ENCODE measurements at places on chromosomes 16 and 17. TPM values are rescaled to one million over a fixed set of nuclear protein-coding genes. Genes with fewer than 3 reads are reported as not detected.

GRCh38 chr17:12231355-12231682 lies 210.6 kb downstream of the MAP2K4 start:
- DNase-seq, result no peak

The GAA gene
- total RNA-seq, result 143 TPM

GRCh38 chr16:84071121-84071520 lies 28.5 kb upstream of the SLC38A8 start:
- DNase-seq, result no peak

The C1QTNF8 gene
- not detected for total RNA-seq

GRCh38 chr17:81128774-81129173 lies 36.5 kb upstream of the PVALEF start:
- no peak for DNase-seq

DNA sequence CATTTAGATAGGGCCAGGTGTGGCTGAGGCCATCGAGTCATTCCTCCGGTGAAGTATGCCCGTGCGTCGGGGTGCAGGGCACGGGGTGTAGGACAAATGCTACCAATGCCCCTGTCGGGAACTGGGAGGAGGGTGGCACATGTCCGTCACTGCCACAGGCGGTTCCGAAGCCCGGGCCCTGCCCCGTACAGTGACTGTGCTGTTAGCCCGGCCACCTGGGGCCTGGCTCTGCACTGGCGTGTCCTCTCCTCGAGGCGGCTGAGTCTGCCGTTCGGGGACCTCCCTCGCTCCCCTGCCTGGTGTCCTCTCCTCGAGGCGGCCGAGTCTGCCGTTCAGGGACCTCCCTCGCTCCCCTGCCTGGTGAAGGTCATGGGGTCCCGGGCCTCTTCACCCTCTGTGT lies 7.0 kb upstream of the ZFPM1 start:
- no peak for DNase-seq

DNA sequence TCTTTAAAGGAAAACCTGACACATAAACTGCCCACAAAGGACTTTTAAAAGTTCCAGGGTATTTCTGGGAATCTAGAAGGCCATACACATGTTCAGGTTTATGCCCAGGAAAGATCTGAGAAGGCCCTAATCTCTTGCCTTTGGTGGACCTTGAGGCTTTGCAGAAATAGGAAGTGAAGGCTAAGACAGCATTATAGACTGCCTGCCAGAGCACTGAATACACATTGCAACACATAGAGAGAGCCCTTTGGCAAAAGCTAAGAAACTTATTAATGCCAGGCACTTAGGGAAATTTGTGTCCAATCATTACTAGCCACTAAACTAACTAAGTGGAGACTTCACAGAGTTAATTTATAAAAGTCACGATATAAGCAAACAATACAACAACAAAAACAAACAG lies 70.4 kb downstream of the MMD start:
- DNase-seq, result no peak

- no peak for DNase-seq
Measured at GRCh38 chr16:70635336-70636016, 10.9 kb upstream of the IL34 start.

The PIRT gene
- total RNA-seq, result not detected

The IL21R gene
- total RNA-seq, result 6.0 TPM

DNA sequence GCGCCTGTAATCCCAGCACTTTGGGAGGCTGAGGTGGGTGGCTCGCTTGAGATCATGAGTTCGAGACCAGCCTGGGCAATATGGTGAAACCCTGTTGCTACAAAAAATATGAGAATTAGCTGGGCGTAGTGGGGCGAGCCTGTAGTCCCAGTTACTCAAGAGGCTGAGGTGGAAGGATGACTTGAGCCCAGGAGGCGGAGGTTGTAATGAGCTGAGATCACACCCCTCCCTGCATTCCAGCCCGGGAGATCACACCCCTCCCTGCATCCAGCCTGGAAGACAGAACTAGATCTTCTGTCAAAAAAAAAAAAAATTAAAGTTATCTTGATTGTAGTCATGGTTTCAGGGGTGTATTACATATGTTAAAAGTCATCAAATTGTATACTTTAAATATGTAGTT lies 26.8 kb upstream of the GLG1 start:
- DNase-seq, result no peak

DNA sequence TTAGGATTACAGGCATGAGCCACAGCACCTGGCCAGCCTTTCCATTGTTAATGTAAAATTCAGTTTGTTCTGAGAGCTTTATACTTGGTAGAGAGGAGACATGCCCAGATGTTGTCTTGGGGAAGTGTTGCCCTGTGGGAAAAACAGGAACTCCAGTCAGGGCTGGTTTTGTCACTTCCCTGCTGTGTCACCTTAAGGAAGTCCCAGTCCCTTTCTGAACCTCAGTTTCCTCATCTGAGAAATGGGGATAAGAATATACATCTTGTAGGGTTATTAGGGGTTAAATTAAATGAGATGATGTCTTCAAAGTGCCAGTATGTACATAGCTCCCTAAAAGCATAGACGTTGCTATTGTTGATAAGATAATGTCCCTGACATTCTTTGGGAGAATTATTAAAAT lies 25.3 kb downstream of the CLEC16A start:
- DNase-seq, result no peak

The HBA2 gene
- 232 TPM for total RNA-seq

The TNFRSF17 gene
- 1.4 TPM for total RNA-seq

The TEKT1 gene
- 9.7 TPM for total RNA-seq

The MYO15A gene
- 3.3 TPM for total RNA-seq

- DNase-seq, result no peak
Measured at GRCh38 chr17:40035162-40035559, 19.0 kb downstream of the MED24 start.

The TBC1D3 gene
- total RNA-seq, result not detected

- DNase-seq, result no peak
Measured at GRCh38 chr16:48965386-48965785, 316.3 kb downstream of the CBLN1 start.

The ARHGDIG gene
- total RNA-seq, result not detected

The FLOT2 gene
- total RNA-seq, result 170 TPM

DNA sequence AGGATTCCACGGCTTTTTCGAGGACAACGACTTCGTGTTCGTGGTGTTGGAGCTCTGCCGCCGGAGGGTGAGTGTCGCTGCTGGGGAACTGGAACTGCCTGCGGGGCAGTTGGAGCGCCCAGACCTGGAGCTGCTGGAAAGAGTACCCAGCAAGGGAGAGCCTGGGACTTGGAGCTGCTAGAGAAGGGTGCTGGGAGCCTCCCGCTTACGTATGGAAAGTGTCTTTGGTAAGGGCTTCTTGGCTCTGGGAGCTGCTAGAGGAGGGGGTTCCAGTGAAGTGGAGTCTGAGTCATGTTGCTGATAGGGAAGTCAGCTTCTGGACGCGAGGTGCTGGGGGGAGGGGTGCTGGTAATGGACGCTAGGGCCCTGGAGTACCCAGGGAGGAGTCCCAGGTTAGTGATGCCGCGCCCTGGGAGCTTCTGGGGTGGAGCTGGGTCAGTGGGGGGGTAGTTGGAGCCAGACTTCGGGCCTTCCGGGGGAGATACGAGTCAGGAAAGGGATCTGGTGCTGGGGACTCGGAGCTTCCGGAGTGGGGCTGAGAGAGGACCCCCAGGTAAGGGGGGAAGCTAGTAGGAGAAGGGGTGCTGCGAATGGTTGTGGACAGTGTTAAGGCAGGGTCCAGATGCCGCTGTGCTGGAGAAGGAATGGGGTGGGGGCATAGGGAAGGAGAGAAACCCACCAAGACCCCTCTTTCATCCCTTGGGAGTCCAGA lies 741 bp downstream of the PLK1 start:
- peak; percentile 61 for DNase-seq

GRCh38 chr16:17431012-17431411 lies 39.7 kb downstream of the XYLT1 start:
- DNase-seq, result no peak

- DNase-seq, result no peak
Measured at GRCh38 chr17:6413065-6413464, 21.9 kb downstream of the AIPL1 start.

- no peak for DNase-seq
Measured at GRCh38 chr16:21208446-21209230, 2.7 kb downstream of the ZP2 start.

GRCh38 chr17:81380666-81381518 lies 14.4 kb upstream of the BAHCC1 start:
- no peak for DNase-seq

- no peak for DNase-seq
Measured at GRCh38 chr16:83615141-83615952, 192.4 kb upstream of the HSBP1 start.

DNA sequence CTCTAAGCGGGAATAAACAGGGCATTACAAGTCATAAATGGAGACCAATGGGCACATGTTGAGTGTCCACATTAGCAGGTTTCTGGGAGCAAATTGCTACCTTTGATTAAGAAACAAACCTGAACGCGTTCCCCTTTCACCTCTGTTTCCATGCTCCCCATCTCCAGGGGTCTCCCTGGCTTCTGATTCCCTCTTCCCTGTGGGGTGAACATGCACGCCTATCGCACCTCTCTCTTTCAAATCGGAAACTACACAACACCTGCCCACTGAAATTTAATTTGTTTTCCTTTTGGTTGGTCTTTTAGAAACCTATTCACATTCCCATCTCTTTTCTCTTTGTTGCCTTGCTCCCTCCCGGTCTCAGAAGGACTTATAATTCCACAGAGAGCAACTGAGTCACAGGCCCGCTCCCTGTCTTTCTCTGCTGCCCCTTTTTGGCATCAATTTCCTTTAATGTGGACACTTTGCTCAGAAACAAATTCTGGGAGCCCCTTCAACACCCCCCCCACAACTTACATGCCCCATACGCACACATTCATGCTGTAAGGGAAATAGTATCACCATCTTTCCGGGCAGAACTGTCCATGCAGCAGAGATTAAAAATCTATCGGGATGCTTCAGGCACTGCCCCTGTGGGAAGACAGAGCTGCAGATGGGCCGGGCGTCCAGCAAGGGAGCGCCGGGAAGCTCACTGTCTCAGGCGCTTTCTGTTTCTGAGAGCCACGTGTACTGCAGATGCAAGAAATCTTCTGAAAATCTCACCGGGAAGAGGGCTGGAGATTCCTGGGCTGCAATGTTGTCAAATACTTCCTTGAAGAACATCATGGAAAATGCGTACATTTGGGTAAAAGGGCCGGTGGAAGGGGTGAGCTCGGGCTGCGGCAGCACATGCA lies 7.2 kb upstream of the FOXF1 start:
- no peak for DNase-seq

The CIBAR2 gene
- total RNA-seq, result 12.8 TPM

DNA sequence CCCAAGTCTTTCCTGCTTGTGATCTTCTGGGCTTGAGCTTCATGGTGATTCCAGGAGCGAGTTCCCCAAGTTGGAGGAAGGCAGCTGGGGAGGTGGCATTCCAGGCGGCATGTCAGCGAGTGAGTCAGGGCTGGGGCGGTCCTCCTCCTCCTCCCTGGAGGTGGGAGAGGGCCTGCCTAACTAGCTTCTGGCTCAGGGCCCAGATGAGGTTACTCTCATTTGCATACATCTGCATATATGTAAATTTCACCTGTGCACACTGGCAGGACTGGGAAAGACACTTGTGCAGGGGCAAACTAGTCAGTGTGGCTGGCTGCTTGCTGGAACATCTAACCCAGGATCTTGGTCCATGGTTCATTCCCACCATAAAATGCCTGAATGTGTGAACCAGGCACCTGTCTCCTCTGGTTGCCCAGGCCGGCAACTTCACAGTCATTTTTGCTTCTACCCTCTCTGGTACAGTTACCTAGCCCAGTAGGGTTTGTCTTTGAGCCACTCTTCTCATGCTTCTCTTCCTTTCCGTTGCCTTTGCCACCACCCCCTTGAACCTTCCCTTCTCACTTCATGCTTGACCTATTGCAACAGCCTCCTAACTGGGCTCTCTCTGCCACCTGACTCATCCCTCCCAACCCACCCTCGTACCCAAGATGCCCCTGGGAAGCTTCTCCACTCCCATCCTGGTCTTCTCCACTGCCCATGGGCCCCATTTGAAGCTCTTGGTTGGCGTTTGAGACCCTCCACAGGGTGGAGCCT lies 9.6 kb upstream of the DLX4 start:
- no peak for DNase-seq

DNA sequence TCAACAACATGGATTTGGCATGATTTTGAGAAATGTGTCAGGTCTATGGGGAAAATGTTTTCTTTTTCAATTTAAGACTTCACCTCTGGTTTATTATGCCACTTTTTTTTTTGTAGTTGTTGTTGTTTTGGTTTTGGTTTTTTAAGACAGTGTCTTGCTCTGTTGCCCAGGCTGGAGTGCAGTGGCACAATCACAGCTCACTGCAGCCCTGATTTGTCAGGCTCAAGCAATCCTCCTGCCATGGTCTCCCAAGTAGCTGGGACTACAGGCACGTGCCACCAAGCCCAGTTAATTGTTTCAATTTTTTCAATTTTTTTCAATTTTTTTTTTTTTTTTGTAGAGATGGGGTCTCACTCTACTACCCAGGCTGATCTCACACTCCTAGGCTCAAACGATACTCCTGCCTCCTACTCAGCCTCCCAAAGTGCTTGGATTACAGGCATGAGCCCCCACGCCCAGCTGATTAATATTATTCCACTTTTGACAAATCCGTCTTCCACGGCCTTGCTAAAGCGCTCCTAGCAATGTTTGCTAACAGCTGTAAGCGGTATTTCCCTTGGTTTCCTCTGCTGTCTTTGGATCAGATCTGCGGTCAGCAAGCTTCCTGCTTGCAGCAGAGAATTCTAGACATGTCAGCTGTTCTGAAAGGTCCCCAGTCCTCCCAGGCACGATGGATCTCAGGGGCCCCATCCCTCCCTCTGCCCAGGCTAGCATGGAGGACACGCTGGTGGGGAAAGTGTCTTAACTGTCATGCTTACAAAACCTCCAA lies 7.0 kb upstream of the MILR1 start:
- DNase-seq, result peak; percentile 53

- no peak for DNase-seq
Measured at GRCh38 chr16:21185659-21186325, 25.6 kb downstream of the ZP2 start.

DNA sequence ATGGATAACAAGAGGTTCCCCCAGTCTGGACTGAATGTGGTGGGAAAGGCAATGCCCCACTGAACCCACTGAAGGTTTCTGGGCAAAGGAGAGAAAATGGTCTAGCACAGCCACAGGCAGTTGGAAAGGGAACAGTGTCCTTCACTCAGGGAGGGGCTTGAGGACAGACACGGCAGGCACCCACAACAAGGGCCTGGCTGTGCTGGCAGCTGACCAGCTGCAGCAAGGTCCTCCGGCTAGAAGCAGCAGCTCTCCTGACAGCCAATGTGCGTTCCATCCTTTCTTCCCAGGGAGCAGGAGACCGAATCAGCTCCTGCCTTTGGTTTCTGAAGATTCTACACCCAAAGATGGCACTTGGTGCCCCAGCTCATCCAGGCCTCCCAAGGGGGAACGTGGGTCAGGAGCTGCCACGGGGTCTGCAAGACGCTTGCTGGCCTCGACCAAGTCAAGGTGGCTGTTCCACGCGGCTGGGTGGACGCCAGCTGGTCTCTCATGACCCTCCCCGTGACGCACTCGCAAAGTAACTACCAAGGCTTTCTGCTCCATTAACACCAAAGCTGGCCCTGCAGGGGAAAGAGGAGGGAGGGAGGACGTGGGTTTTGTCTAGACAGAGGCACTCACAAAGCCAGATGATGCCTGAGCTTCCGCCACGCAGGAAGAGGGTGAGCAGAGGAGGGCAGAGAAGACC lies 11.1 kb downstream of the ABR start:
- no peak for DNase-seq

GRCh38 chr17:49106321-49107210 lies 26.0 kb upstream of the B4GALNT2 start:
- no peak for DNase-seq
